ENCODE measurements at places on chromosomes 2 and 18. TPM values are rescaled to one million over a fixed set of nuclear protein-coding genes. Genes with fewer than 3 reads are reported as not detected.

The AP1S3 gene
- 35.4 TPM for total RNA-seq

The NT5DC4 gene
- not detected for total RNA-seq

The SERPINB4 gene
- not detected for total RNA-seq

The TEKT4 gene
- total RNA-seq, result not detected

The MPV17 gene
- 69.5 TPM for total RNA-seq

The CABLES1 gene
- total RNA-seq, result 15.8 TPM

The TANC1 gene
- 8.9 TPM for total RNA-seq

The RAB12 gene
- total RNA-seq, result 18.5 TPM

The AQP4 gene
- not detected for total RNA-seq

The ADD2 gene
- total RNA-seq, result 22.3 TPM

The B4GALT6 gene
- total RNA-seq, result 4.8 TPM

The LBX2 gene
- 2.9 TPM for total RNA-seq

The CRYGD gene
- total RNA-seq, result not detected

The PPP4R1 gene
- 41.2 TPM for total RNA-seq

The PSMA8 gene
- total RNA-seq, result not detected

The ALK gene
- not detected for total RNA-seq

The UPP2 gene
- total RNA-seq, result not detected

The HOXD9 gene
- total RNA-seq, result 1.8 TPM

The SP3 gene
- 38.0 TPM for total RNA-seq

The TTN gene
- 0.01 TPM for total RNA-seq

The CGREF1 gene
- 8.5 TPM for total RNA-seq

The RAB27B gene
- total RNA-seq, result 11.7 TPM

The ZNG1B gene
- 57.1 TPM for total RNA-seq
